ENCODE measurements at places on chromosomes 3 and 15.

DNA sequence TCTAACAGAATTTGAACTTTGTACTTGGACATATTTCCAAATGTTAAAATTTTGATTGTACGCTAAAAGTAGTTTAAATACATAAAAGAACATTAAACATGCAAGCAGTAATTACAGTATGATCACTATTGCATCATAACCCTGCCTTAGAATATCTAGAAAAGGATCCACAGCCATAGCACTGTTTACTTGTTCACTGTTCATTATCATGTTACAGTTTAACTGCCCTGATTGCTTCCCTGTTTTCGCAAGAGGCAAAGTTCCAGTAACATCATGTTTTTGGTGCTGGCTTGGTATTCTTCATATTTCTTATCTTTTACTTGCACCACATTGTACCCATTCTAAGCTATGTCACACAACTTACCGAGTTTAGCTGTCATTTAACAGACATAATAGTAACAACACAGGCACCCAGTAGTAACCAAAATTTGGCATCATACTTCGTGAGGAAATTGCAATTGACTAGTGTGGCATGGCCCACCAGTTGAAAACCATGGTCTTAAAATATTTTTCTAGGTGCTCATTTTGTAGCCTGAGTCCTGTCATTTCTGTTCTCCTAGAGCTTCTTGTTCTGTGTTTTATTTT, 13.3 kb upstream of the TMEM87A start:
- no peak for DNase-seq

GRCh38 chr3:65896321-65896720, 142.4 kb downstream of the MAGI1 start:
- no peak for DNase-seq

DNA sequence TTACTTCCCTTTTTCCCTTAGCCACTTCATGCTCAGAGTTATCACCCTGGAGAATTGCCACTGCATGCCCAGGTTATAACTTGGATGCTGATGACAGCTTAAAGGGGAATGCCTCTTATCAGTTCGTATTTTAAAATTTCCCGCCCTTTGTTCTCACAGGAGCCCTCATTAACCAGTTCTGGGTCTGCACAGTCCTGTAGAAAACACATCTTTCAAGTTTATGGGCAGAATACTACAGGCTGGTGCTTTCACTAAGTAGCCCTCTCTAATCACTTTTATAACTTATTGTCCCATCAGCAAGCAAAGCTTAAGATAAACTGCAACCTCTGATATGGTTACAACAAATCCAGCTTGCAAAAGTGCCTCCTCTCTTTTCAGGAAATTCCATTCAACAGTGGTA, 587.3 kb upstream of the UBE2E2 start:
- no peak for DNase-seq

DNA sequence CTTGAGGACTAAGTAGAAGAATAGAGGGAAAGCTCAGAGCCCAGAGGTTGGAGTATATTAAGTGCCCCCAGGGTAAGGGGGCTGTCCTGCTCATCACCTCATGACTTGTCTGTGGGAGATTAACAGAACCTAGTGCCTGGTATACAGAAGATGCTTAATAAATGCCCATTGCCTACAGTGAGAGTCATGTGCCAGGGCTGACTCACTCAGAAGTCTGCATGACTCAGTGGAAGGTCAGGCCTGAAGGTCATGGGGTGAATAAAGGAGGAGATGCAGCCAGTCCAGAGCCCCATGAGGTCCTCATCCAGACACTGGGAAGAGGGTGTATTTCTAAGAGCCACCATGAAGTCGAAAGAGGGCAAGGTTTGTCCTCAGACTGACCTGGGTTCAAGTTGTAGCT, 62.5 kb upstream of the TLE3 start:
- no peak for DNase-seq

- no peak for DNase-seq
Measured at GRCh38 chr3:33152363-33153360, 38.8 kb downstream of the CRTAP start.

- no peak for DNase-seq
Measured at GRCh38 chr3:126039870-126040269, 44.1 kb downstream of the SLC41A3 start.

- no peak for DNase-seq
Measured at GRCh38 chr3:171088964-171089754, 62.6 kb upstream of the SLC2A2 start.

- no peak for DNase-seq
Measured at GRCh38 chr3:126098391-126098858, 14.5 kb upstream of the SLC41A3 start.

DNA sequence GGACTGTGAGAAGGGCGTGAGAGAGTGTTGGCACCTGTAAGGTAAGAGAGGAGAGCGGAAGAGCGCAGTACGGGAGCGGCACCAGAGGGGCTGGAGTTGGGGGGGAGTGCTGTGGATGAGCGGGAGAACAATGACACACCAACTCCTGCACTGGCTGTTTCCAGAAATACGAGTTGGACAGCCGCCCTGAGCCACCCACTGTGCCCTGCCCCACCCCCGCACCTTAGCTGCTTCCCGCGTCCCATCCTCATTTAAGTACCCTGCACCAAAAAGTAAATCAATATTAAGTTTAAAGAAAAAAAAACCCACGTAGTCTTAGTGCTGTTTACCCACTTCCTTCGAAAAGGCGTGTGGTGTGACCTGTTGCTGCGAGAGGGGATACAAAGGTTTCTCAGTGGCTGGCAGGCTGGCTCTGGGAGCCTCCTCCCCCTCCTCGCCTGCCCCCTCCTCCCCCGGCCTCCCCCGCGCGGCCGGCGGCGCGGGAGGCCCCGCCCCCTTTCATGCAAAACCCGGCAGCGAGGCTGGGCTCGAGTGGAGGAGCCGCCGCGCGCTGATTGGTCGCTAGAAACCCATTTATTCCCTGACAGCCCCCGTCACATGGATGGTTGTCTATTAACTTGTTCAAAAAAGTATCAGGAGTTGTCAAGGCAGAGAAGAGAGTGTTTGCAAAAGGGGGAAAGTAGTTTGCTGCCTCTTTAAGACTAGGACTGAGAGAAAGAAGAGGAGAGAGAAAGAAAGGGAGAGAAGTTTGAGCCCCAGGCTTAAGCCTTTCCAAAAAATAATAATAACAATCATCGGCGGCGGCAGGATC, at the start of gene SOX2:
Gene SOX2 (plus strand): TSS at position 601 of the 811 bp plus-strand sequence. CDS start 436 bp downstream, outside the sequence.
- no peak for DNase-seq

- DNase-seq: no peak
Measured at GRCh38 chr15:51735228-51736010, 2.0 kb downstream of the LYSMD2 start.

- no peak for DNase-seq
Measured at GRCh38 chr15:81492969-81493645, 119.1 kb upstream of the TMC3 start.

- DNase-seq: no peak
Measured at GRCh38 chr3:66949898-66950297, 48.2 kb upstream of the KBTBD8 start.

DNA sequence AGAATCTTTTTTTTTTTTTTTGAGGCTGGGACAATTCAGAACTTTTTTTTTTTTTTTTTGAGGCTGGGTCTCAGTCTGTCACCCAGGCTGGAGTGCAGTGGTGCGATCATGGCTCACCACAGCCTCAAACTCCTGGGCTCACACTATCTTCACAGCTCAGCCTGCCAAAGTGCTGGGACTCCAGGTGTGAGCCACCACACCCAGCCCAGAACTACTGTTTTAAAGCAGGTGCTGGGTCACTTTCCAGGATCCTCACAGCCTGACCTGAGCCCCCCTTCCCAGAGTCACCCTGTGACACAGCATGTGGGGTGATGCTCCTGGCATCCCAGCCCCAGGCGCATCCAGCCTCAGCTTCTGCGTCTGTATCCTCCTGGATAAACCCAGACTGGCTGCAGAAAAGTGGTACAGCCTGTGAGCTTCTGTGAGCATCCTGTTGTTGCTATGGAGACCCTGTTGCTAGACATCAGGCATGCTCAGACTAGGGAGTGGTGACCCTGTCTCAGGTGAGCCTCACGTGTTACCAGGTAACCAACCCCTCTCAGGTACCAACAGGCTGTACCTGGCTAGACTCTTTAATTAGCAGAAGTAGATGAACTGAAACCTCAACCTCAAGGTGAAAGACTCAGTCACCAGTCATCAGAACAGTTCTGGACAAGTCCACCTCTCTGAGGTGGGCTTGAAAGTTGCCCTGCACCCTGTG, 15.0 kb downstream of the KLF13 start:
- DNase-seq: no peak

GRCh38 chr3:132469326-132469725, 52.0 kb downstream of the DNAJC13 start:
- DNase-seq: no peak

DNA sequence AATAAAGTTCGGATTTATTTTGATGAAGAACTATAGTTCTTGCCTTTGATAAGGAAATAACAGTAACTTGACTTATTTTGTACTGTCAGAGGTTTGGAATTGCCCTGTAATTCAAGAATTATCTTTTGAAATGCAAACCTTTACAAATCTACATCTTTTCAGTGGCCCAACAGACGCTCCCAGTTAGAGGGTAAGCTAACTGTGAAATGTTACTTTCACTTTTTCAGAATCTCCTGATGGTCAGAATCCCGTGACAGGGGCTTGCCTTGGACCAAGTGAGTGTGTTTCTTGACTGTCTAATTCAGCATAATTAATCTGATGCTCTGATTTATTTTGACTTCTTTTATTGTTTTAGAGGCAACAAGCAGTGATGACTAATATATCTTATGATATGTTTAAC, 262.5 kb downstream of the PLOD2 start:
- no peak for DNase-seq

- DNase-seq: no peak
Measured at GRCh38 chr15:33398555-33398954, 87.8 kb downstream of the RYR3 start.

DNA sequence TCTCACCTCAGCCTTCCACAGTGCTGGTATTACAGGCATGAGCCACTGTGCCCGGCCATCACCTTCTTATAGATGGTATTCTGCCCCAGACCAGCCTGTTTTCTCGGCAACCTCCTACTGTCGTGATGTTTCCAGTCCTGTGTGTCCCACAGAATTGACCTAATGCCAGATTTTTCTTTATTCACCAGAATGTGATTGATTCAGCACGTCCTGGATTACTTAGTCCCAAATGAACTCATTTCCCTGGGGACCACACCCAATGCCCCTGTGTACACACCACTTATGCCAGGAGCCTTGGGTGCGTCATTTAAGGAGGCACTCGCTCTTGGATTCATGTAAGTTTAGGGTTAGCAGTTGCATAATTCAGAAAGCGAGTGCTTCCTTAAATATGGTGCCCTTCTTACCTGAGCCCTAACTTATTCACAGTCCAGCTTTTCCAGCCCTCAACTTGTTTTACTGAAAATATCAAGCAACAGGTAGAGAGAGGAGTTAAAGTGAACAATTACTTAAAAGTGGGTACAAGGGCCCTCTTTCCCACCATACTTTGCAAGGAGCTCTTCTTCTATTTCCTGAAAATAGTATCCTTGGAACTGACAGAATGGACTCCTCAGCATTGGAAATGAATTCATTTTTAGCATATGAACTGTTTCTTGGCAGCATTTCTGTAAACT, 64.6 kb upstream of the UBE2E1 start:
- no peak for DNase-seq

- no peak for DNase-seq
Measured at GRCh38 chr3:160963949-160964348, 141.2 kb downstream of the B3GALNT1 start.

- no peak for DNase-seq
Measured at GRCh38 chr15:71333839-71334238, 218.6 kb downstream of the THSD4 start.

- no peak for DNase-seq
Measured at GRCh38 chr3:45497963-45498362, 96.6 kb upstream of the LIMD1 start.

GRCh38 chr3:68234076-68234780, 579.8 kb upstream of the SUCLG2 start:
- no peak for DNase-seq

DNA sequence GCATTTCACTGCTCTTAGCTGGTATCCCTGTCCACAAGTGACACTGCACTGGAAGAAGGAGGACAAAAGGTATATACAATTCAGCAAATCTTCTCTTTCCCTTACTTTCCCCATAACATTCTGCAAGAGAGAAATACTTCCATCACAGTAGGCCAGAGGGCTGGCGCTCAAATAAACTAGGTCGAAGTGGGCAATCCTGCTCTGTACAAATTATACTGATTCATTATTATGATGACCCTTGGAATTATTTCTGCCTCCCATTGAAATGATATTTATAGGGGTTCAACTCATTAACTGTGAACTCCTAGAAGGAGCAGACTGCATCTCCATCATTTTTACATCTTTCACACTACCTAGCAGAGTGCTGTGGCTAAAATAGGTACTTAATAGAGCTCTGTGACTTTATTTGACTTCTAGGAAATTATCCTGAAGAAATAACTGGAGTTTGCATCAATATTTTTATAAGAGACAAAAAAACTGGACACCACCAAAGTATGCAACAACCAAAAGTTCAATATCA, 80.7 kb downstream of the ADAMTS9 start:
- DNase-seq: no peak

- DNase-seq: no peak
Measured at GRCh38 chr3:11045536-11045935, 53.0 kb downstream of the SLC6A1 start.

GRCh38 chr3:127034990-127035652, 52.2 kb downstream of the PLXNA1 start:
- DNase-seq: no peak

- no peak for DNase-seq
Measured at GRCh38 chr3:26657348-26657976, 34.9 kb downstream of the LRRC3B start.

GRCh38 chr3:113804661-113805060, 33.9 kb upstream of the GRAMD1C start:
- DNase-seq: no peak

DNA sequence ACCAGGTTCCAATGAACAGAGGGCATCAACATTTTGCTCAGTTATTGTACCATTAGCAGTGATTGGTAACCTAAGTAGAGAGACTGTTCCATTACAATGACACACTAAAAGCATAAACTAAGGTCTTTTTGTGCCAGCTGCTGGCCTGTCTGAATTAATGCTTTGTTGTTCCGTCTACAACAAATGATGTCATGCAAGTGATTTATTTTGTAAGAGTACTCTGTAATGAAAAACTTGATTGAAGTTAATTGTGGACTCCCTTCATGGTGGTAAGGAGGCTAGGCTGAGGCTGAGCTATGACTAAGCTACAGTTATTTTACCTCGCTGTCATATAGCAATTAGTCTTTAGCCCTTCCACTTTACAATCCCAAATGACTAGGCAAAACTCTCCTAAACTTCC, 23.2 kb downstream of the RCN2 start:
- no peak for DNase-seq

DNA sequence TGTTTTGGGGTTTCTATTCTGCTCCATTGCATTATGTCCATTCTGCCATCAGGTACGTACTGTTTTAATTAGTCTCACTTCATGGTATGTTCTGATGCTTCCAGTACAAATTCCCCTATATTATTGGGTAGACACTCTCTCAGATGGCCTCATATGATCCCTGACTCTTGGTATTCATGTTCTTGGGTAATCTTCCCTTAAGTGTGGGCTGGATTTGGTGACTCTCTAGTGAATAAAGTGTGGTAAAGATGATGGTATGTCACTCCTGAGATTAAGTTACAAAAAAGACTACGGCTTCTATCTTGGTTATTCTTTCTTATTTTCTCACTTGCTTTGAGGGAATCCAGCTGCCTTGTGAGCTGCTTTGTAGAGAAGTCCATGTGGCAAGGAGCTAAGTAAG, 89.6 kb upstream of the TBC1D5 start:
- no peak for DNase-seq

- DNase-seq: no peak
Measured at GRCh38 chr3:9615003-9615628, 34.2 kb upstream of the MTMR14 start.
